Calu3 (cell line): ENCODE measurements at places on chromosomes 7 and 10. TPM values are rescaled to one million over a fixed set of nuclear protein-coding genes. Genes with fewer than 3 reads are reported as not detected.

DNA sequence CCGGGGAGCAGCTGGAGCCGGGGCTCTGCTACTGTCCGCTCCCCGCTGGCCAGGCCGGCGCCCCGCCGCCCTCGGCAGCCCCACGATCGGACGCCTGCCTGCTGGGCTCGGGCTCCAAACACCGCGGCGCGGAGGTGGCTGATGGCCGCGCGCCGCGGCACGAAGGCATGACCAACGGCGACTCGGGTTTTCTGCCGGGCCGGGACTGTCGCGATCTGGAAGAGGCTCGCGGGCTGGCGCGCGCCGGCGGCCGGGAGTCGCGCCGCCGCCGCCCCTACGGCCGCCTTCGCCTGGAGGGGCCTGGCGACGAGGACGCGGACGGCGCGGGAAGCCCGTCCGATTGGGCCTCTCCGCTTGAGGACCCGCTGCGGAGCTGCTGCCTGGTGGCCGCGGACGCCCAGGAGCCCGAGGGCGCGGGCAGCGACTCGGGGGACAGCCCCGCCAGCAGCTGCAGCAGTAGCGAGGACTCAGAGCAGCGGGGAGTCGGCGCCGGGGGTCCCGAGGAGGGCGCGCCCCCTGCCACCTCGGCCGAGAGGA lies 570 bp downstream of the TBC1D12 start:
- DNase-seq = peak; percentile 44

DNA sequence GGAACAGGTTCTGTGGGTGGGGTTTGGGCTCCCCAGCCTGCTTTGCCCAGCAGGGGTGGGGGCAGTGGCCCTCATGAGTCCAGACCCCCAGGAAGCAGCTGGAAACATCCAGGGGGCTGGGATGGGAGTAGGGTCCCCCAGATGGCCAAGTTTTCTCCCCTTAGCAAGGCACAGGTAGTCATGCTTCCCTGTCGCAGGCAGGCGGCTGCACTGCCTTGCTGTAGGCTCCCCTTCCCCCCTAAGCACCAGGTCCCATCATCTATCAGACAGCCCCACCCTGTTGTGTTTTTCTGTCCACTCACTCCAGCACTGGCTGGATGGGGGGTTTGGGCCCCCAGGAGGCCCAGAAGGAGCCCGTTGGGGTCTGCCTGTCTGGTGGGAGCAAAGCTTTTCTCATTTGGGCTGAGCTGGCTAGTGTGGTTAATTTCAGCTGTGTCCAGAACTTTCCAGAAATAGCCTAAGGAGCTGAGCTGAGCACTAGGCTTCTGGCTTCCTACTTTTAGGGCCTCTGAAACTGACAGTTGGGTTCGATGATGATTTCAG lies 7.9 kb downstream of the BRI3 start:
- DNase-seq = no peak

GNG11 gene
- 2.6 and 3.5 TPM in 2 replicates for total RNA-seq

DNA sequence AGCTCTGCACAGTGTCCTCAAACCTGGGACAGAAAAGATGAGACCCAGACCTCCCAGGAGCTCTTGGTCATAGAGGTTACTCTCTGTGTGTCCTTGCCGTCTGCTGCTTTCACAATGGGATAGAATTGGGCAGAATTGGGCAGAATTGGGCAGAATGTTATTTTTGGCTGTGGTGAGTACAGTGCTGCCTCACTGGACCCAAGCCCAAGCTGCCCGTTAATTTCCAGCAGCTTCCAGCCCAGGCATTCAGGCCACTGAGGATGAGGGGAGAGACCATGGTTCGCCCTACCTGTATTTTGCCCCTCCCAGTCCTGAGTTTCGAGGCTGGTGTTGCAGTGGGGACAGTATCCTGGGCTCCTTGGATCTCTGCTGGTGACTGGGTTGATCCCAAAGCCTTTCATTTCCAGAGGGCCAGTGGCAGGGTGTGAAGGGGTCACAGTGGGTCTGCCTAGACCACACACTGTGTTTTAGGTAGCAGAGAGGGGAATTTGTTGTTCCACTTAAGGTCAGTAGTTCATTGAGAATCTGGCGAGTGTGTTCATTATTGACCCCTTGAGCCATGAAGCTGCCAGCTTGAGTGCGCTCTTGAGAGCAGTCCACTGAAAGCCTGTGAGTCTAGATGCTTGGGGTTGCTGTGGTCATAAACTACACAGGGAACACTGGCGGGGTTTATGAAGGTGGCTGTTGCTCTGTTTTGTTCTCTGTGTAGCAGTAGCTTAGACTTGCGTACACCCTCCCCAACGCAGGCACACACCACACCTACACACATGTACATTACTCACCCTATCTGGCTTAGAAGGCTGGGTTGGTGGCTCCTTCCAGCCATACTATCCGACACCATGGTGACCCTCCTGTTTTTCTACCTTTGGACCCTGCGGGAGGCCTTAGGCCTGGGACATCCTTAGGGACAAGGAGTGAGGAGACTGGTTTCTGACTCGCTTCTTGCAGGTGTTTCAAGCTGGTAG lies 23.5 kb downstream of the NACAD start:
- DNase-seq = no peak

DNA sequence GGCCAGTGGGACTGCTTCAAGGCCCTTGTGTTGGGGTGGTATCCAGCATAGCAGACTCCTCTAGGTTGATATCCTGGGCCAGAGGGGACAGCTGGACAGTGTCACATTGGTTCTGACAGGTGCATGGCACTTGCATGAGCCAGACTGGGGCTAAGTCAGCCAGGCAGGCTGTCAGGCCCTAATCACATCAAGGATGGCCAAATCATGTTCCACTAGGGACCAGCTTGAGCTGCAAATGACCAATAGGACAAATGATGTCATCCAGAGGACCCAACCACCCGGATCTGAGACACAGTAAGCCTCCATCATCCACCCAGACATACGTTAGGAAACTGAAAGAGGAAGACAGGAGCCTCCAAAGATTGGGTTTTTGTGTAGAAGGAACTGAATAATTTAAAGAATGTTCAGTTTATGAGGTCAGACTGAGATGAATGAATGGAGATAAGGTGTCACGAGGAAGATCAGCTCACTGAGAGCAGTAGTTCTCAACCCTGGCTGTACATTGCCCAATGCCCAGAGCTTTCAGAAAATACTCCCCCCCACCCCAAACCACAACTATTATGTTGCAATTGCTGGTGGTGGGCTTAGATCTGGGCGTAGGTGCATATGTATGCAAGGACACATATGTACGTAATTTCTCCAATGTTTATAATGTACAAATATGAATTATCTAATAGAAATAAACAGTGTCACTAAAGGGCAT lies 75.2 kb upstream of the INHBA start:
- DNase-seq = no peak

DNA sequence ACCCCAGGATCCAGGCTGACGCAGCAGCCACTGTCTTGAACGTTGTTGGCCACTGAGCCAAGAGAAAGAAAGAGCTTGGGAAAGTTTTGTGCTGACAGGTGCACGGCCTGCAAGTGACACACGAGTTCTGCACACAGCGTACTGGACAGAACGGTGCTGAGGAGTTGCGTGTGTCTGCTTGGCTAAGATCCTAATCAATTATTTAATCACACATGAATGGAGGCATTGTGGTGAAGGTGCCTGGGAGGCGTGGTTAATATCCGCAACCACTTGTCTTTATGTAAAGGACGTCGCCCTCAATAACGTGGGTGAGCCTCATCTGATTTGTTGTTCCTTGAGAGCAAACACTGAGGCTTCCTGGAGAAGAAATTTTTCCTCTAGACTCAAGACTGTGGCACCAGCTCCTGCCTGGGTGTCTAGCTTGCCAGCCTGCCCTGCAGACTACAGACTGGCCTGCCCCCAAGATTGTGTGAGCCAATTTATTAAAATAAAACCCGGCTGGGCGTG lies 16.6 kb upstream of the GNA12 start:
- peak; percentile 93 for DNase-seq

SLC29A4 gene
- 1.9 and 2.5 TPM in 2 replicates for total RNA-seq

DMBT1 gene
- 4.6 and 10.0 TPM in 2 replicates for total RNA-seq

ZNF239 gene
- total RNA-seq = 10.8 and 10.9 TPM in 2 replicates

DNA sequence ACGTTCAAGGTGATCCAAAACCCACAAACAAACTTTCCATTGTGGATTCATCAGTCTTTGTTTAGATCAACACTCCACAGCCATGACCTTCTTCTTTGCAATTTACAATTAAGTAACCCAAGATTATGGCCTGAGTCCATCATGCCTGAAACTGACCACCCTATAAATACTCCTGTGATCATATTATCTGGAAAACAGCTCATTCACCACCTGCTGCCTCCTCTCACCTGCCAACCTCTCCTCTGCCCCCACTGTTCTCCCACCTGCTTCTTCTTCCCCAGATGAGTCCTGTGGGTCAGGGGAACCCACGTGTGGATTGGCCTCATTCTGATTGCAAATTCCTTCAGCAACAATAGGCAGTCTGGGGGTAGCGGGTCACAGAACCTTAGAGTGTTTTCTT lies 81.4 kb downstream of the ABLIM1 start:
- no peak for DNase-seq

GRCh38 chr7:68439897-68440296 lies 1158.4 kb upstream of the AUTS2 start:
- no peak for DNase-seq

DNA sequence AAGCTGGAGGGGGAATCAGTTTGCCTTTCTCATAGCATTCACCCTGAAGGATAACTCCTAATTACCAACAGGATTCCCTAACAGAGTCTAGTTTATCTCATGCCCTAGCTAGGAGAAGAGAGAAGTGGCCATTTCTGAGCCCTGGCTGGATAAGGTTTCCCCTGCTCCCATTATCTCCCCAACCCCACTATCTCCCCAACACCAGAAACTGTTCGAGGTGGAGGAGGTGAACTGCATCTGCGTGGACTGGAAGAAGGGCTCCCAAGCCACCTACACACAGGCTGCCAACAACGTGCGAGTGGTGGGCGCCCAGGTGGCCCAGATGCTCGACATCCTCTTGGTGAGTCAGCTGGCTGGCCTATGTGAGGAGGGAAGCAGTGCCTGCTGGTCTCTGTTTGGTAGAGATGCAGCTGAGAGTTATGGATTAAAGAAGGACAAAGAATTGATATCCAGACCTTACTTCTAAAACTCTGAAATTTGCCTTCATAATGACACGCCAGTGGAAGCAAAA lies 3.8 kb downstream of the PNLIPRP1 start:
- DNase-seq = no peak

DNA sequence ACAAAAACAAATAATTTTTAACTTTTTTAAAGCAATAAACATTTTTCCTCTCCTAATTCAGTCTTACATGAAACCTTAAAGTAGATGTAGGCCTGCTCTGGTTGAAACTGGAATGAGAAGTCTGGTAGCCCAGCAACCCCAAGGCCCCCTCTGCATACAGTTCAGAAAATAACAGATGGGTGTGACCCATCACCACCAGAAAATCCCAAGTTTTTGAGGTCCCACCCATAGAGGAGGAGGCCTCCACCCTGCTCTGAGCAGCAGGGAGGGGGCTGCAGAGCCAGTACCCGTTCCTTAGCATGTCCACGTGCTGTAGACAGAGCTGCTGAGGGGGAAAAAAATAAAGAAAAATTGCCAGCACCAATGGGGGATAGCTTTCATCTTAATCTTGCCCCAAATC lies 122.7 kb downstream of the WNT2 start:
- no peak for DNase-seq

DNA sequence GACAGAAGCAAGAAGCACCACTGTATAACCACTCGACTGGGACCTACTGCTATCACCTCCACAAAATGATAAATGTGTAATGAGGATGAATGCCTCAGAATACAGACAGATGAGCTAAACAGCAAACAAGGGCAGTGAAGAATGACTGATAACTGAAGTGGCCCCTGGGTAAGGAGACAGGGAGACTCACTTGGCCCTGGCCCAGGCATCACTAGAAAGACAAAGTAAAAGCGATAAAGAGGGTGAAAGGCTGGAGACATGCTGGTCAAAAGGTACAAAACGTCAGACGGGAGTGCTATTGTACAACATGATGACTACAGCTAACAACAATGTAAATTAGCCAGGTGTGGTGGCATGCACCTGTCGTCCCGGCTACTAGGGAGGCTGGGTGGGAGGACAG lies 27.8 kb upstream of the APBB1IP start:
- no peak for DNase-seq

GRCh38 chr7:29888006-29888405 lies 81.7 kb downstream of the WIPF3 start:
- no peak for DNase-seq

DNA sequence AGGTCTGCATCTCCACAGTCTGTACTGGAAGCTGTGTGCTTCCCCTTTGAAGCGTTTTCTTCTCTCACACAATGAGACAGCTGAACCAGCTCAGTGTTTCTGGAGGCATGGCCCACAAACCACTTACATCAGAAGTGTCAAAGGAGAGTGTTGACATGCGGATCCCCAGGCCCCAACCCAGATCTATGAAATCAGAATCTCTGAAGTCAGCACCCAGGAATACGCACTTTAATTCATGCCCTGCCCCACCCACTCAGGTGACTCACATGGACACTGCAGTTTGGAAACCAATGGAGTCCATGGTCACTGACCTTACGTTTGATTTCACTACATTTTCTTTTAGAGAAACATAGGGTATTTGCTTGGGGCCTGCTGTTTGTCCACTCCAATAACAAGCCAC lies 19.0 kb downstream of the TLL2 start:
- DNase-seq = no peak

CNTNAP2 gene
- 0.29 and 1.1 TPM in 2 replicates for total RNA-seq
